ENCODE measurements at places on chromosomes 6 and 20.

GRCh38 chr6:159902620-159903019 lies 11.8 kb downstream of the MAS1 start:
- no peak for DNase-seq

DNA sequence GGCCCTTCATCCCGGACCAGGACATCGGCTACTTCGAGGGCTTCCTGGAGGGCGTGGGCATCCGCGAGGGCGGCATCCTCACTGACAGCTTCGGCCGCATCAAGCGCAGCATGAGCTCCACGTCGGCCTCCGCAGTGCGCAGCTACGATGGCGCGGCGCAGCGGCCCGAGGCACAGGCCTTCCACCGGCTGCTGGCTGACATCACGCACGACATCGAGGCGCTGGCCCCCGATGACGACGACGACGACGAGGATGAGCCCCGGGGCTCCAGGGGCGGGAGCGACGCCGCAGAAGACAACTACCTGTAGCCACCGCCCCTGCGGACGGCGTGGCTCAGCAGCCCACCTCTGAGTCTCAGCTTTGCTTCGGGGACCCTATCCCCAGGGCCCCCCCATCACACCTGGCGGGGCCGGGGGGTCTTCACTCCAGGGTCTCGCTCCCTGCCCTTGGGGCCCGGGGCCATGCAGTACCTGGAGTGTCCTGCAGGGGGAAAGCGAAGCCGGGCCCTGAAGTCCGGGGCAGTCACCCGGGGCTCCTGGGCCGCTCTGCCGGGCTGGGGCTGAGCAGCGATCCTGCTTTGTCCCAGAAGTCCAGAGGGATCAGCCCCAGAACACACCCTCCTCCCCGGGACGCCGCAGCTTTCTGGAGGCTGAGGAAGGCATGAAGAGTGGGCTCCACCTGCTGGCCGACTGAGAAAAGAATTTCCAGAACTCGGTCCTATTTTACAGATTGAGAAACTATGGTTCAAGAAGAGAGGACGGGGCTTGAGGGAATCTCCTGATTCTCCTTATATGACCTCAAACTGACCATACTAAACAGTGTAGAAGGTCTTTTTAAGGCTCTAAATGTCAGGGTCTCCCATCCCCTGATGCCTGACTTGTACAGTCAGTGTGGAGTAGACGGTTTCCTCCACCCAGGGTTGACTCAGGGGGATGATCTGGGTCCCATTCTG lies 20.8 kb upstream of the HCK start:
- DNase-seq: no peak

DNA sequence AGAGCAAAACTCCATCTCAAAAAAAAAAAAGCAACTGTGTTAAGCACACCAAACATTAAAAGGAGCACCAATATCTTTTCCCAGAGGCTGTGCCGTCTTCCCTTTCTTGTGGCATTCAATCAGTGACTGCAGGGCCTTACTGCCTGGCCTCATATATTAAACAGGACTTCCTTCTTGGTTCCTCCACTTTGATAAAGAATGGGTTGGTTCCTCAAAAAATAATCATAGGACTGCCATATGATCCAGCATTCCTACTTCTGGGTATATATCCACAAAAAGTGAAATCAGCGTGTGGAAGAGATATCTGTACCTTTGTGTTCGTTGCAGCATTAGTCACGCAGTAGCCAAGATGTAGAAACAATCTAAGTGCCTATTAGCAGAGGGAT lies 40.3 kb upstream of the GFOD1 start:
- no peak for DNase-seq

GRCh38 chr20:61846074-61846473 lies 219.6 kb downstream of the TAF4 start:
- DNase-seq: no peak

DNA sequence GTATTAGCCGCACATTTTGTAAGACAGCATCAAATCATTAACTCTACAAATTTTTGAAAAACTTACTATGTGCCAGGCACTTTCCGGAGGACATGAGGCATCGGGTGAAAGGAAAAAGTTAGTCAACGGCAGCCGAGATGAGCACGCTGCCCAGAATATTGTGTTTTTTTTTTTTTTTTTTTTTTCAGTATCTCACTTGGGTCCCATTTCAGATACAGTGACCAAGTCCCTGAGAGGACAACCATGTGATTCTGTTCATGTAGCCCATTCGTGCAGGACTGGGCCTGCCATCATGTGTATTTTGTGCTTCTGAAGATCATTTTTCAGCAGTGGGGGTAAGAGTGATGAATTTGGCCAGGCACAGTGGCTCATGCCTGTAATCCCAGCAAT lies 1.3 kb downstream of the SLA2 start:
- DNase-seq: peak; percentile 40

- no peak for DNase-seq
Measured at GRCh38 chr6:71107911-71108420, 151.1 kb upstream of the B3GAT2 start.

GRCh38 chr6:16883414-16883813 lies 122.2 kb upstream of the ATXN1 start:
- no peak for DNase-seq

DNA sequence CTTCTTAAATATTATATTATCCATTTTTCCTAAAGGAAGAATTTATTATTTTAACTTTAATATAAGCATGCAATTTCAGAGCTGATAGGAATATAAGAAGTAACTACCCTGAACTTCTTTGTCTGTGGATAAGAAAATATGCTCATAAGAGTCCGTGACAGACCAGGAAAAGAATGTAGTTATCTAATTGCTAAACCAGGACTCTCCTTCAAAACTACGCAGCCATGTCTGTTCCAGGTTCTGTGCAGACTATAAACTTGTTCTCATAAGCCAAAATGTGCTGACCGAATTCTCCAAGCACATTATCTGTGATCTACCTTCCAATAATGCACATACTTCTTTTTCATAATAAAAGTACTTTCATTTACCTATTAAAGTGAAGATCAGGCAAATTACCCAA lies 116.5 kb downstream of the TRDN start:
- no peak for DNase-seq

DNA sequence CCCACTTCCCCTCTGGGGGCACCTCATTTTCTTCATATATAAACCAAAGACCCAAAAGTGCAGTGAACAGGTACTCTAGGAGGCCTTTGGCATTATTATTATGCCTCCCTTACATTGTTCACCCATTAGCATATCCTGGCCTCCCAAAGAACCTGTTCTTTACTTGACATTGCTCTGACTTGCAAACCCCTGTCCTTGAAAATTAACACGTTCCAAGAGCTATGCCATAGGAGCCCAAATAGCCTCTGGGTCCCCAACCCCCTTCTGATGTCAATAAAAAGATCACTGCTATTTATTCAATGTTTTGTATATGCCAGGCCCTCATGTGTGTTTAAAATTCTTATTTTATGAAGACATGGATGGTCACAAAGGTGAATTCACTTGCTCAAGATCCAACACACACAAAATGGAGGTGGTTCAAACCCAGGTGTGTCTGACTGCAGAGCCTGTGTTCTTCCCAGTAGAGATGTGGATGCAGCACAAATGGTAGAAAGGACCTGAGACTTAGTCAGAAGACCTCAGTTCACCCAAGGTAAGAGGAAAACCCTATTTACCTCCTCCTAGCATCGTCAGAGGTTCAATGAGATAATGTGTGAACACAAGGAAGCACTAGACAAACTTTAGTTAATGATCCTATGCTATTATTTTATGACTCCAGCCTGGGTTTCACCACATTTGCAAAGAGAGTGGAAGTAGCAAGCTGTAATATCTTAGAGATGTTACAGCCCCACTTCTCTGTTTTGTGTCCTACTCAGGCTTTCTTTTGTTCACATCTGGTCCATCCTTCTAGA lies 36.6 kb downstream of the BCL2L1 start:
- DNase-seq: no peak

- no peak for DNase-seq
Measured at GRCh38 chr6:52503851-52504781, 72.7 kb downstream of the TRAM2 start.

- no peak for DNase-seq
Measured at GRCh38 chr6:157548635-157549467, 167.9 kb downstream of the ZDHHC14 start.

- DNase-seq: no peak
Measured at GRCh38 chr20:49845060-49845459, 32.4 kb downstream of the SLC9A8 start.

DNA sequence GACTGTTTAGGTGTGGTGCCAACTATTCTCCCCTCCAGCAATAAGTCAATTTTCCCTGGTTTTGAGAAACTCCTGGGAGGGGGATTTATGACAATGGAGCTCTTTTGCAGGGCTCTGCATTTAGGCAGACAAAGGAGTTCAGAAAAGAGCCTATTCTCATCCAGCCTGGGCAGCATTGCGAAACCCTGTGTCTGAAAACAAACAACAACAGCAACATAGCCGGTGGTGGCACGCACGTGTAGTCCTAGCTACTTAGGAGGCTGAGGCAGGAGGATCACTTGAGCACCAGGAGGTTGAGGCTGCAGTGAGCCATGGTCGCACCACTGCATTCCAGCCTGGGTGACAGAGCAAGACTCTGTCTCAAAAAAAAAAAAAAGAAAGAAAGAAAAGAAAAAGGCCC lies 6.4 kb downstream of the CLPS start:
- DNase-seq: no peak

DNA sequence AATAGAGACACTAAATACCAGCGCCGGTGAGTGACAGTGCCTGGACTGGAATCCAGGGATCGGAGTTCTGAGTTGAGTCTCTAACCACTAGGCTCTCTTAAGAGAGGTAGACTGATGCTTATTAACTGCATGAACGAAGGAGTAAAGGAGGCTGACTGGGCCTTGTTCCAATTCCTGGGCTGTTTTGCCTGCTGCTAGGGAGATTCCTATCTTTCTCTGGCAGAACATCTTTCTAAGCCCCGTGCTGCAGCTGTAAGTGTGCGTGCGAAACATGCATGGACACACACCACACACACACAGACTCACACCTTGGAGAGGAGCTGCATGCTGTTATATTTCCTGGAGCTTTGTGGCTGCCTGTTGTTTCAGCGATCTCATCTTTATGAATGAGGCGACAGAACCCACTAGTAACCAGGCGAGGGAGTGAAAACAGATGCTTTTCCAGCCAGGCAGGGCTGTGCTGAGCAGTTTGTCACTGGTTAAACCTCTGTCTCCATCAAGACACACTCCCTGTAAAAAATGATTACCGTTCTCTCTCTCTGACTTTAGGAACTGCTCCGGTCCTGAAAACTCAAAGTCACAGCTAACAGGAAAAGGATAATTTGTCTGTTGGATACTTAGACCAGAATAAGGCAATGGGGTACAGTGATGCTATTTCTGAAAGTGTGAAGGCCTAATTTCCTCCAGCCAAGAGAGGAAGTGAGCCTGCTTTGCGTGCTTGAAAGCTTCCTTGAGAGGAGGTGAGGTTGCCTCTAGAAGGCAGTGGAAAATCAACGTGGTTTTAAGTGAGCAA lies 157.4 kb upstream of the ZNF217 start:
- peak; percentile 17 for DNase-seq

GRCh38 chr20:24906806-24907205 lies 42.3 kb upstream of the CST7 start:
- DNase-seq: no peak

DNA sequence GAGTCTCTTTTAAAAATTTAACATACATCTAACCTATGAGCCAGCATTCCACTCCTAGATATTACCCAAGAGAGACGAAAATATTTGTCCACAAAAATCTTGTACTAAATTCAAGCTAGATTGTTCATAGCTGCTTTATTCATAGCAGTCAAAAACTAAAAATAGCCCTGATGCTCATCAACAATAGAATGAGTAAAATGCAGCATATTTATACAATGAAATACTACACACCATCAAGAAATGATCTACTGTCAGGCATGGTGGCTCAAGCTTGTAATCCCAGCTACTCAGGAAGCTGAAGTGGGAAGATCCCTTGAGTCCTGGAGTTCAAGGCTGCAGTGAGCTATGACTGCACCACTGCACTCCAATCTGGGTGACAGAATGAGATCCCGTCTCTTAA lies 22.0 kb upstream of the SRC start:
- no peak for DNase-seq

- DNase-seq: no peak
Measured at GRCh38 chr6:106533054-106533453, 96.2 kb downstream of the RTN4IP1 start.

DNA sequence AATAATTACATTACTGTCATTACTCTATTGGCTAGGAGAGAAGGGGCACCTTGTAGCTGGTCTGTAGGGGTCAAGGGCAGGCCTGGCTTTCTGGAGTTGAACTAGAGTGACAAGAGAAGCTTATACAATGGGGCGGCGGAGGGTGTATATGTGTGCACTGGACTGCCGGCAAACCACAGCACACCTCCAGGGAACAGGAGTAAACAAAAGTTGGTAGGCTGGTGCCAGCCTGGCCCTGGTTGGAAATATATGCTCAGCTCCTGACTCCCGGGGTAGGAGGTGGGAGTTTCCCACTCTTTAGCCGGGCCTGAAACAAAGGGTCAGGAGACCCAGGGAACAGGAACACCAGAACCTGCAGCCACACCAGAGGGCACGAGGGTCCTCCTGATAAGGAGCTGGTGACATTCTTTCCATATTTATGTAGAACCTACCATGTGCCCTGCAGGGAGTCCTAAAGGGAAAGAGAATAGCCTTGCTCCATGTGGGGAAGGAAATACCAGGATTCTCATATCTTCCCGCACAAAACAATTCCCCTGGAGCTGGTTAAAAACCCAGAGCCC lies 5.1 kb downstream of the C6orf132 start:
- DNase-seq: no peak

DNA sequence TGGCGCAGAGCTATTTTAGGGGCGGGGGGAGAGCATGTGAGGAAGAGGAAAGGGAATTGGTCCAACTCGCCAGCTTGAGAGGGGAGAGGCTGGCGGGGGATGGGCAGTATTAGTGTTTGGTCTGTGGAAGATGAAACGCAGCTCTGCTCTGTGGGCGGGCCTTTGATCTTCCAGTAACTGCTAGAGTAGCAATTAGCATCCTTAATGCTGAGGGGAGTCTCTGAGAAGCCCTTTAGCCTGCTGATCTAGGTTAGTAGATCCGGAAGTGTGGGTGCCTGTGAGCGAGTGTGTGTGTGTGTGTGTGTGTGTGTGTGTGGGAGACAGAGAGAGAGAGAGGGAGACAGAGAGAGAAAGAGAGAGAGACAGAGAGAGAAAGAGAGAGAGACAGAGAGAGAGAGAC lies 117.2 kb upstream of the BACH2 start:
- DNase-seq: peak; percentile 62

DNA sequence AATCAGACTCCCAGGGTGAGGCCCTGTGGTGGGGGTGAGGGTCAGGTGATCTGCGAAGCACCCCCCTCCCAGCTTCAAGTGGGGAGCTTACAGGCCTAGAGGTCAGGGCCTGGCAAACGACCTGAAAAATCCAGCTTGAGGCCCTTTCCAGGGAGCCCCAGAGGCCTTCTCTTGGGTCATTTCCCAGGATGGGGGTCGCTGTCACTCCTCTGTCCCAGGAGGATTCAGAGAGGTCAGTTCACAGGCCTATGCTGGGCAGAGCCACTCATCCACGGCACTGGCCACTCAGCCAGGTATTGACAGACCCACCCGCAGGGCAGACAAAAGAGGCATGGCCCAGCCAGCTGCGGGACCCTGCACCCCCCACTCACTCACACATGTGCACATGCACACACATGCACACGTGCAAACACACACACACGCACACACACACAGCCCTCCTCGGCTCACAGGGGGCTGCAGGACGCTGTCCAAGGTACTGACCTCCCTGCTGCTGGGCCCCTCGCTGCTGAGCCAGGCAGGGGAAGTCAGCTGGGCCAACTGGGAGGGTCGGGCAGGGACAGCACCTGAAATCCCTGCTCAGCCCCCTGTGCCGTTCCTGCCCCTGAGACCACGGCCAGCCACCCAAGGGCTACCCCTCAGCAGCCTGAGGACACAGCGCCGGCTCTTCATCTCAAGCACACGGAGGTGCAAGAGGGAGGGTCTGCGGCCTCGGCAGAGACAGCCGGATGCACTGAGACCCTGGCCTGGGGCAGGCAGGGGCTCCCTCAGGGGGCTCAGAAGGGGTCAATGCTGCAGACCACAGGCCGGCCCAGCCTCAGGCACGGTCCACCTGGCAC lies 113.8 kb downstream of the TAF4 start:
- DNase-seq: no peak

All from stimulated activated CD8-positive, alpha-beta memory T cell treated with anti-CD3 and anti-CD28 coated beads, Interleukin-15, amount 100 ng/mL, for 48 hours (primary cell).